D721Med (cell line): ENCODE measurements at places on chromosomes 3 and 15.

- no peak for DNase-seq
These were observed 517.7 kb upstream of the TBL1XR1 start for GRCh38 chr3:177714945-177715344.

DNA sequence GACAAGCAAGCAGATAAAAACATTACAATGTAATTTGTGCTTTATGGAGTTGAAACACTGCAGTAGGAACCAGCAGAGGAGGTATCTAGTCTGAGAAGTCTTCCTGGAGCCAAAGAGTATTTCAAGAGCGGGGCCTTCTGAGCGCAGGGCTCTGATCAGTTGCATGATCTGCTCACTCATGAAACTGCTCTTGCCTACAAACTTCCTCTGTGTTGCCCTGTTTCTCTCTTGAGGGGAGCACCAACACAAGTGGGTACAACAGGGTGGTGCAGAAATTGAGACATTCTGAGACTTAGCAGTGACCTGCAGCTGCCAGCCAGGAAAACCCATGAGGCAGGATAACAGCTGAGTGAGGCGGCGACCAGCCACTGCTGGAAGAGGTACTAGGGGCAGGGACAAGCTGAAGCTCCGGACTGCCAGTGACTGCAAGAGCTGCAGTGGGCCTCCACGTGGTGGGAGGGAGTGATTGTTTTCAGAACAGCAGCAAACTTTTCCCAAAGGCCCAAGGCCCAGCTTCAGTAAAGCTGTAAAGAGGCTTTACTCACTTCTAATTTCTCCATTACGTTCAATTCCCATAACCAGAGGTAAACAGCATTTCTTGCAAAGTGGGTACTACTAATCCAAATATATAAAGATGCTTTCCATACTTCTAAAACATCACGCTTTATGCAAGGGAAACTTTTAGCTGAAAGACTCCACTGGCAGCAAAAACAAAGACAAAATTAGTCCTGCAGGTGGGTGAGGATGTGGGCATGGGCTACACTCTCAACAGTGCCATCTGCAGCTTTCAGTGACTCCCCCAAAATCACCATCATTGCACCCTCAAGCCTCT lies 69.0 kb upstream of the LPP start:
- no peak for DNase-seq

DNA sequence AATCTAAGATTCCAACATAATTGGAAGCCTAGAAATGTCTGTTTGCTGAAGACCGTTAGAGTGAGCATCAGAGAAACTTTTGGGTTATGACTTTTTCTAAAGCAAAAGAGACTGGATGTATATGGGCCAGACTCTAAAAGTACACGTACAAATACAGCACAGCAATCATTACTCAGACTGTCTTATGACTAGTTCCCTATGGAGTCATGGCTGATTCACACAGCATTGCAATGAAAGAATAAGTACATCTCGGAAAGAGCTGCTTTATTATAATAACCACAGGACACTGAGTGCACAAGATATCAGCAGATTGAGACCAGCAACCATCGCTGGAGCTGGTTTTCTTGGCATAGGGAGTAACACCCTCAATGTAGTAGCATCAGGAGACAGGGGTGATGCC lies 618.6 kb downstream of the NLGN1 start:
- no peak for DNase-seq

GRCh38 chr3:112640276-112640929 lies 540 bp downstream of the CCDC80 start:
- no peak for DNase-seq

- no peak for DNase-seq
These were observed 17.1 kb upstream of the SKIC8 start for GRCh38 chr15:78316283-78317083.

GRCh38 chr15:62431817-62432216 lies 266.7 kb upstream of the C2CD4B start:
- DNase-seq = no peak

DNA sequence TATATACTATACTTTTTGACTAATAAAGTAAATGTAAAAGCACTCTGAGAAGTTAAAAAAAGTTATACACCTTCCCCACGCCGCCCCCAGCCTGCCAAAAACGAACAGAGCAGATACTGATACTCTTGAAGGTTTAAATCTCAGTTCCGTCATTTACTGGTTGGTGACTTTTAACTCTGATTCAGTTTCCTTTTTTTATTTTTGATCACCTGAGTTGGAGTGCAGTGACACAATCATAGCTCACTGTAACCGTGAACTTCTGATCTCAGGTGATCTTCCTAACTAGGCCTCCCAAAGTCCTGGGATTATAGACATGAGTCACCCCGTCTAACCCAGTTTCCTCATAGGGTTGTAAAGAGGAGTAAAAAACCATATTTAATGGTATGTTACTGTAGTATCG lies 3.3 kb upstream of the TIPIN start:
- no peak for DNase-seq

- DNase-seq = no peak
These were observed 745.6 kb downstream of the VGLL3 start for GRCh38 chr3:86245360-86245759.

DNA sequence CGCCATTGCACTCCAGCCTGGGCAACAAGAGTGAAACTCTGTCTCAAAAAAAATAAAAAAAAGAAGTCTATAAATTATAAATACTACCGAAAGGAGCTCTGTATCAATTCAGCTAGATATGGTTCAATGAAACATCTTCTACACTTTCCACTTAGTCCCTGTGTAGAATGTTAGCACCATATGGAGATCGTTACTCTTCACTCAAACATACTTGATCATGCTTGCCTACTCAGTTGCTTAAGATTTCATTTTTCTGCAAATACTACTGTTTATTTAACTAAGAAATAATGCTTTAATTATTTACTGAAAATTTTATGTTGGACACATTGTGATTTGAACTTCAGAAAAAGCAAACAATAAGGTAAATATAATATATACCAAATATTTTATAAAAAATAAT lies 17.1 kb upstream of the NANOGP8 start:
- DNase-seq = no peak

GRCh38 chr3:75906555-75907112 lies 121.3 kb upstream of the ZNF717 start:
- DNase-seq = no peak

- DNase-seq = no peak
These were observed 2.6 kb upstream of the DAPK2 start for GRCh38 chr15:64048781-64049460.

DNA sequence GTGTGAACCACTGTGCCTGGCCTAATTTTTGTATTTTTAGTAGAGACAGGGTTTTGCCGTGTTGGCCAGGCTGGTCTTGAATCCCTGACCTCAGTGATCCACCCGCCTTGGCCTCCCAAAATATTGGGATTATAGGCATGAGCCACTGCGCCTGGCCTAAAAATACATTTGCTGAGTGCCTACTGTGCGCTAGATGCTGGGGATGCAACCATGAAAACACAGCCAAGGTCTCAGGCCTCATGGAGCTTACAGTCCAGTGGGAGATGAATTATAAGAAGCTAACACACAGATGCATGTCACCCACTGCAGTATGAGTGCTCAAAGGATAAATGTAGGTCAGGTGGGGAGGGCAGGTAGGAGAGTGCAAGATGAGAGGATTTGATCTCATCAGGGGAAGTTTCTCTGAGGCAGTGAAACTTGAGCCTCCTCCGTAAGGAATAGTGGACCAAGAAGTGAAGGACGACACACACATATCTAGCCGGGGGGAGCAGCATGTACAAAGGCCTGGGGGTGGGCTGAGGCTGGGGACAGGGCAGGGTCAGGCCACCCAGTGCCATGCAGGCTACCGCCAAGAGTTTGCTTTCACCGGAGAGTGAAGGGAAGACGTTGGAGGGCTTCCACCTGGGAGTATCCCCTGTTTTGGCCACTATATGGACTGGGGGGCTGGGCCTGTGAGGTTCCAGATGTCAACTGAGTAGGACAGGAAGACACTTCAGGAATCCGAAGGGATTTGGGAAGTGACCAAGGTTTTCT lies 24.3 kb downstream of the IRAK2 start:
- DNase-seq = no peak

GRCh38 chr3:134485075-134485717 lies 589 bp downstream of the ANAPC13 start:
- no peak for DNase-seq

DNA sequence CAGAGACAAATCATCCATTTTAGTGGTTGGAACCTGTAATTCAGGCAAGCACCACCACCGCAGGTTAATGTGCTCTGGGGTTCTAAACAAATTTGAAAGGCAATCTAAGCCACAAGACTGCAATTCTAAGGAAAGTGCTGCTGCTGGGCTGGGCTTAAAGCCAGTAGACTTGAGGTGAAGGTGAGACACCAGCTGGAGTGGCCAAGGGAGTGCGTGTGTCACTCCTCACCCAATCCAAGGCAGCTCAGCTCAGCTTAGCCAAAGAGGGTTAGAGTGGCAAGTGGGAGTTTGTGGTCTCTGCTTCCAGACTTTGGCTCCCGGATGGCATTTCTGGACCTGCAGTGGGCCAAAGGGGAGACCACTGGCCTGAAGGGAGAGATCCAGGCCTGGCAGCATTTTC lies 1655.6 kb downstream of the SI start:
- no peak for DNase-seq

GRCh38 chr3:23182996-23183513 lies 20.1 kb upstream of the UBE2E2 start:
- no peak for DNase-seq

- DNase-seq = no peak
These were observed 7.1 kb upstream of the EMC4 start for GRCh38 chr15:34217587-34218225.

- DNase-seq = no peak
These were observed 8.1 kb upstream of the LRRC2 start for GRCh38 chr3:46574243-46574646.

- no peak for DNase-seq
These were observed 44.1 kb downstream of the RARB start for GRCh38 chr3:25472153-25472552.

- DNase-seq = no peak
These were observed 29.2 kb downstream of the SLC6A11 start for GRCh38 chr3:10845001-10845761.

GRCh38 chr3:143783851-143784370 lies 64.4 kb downstream of the SLC9A9 start:
- DNase-seq = no peak

DNA sequence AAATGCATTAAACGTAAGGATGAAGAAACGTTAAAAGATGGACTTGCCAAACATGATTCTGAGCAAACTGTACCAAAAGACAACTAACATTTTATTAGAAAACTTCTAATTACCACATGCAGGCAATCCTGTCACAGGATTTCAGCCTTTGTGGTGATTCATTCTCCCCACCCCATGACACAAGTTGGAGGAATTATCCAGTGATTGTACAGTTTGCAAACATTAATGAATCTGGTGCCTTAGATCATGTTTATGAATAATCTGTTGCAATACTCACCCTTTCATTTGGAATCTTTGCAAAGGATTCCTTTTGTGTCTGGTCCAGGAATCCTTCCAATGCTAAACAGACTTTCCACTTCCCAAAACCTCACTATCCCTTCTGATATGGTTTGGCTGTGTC lies 23.3 kb upstream of the ERC2 start:
- DNase-seq = no peak

DNA sequence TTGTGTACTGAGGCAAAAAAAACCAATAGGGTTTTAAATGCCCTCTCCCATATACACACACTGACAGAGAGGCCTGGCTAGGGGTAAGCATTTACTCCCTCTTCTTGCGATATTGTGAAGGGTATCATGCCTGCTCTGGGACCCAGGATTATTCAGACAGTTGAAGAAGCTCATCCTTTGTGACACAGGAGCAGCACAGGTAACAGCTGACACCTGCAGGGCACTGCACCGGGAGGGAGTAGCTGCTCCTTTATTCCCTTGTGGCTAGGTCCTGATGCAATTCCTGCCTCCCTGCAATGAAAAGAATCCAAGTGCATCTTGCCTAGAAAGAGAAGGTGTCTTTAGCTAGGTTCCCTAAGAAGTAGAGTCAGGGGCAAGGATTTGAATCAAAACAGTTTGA lies 23.4 kb downstream of the POMGNT2 start:
- no peak for DNase-seq

DNA sequence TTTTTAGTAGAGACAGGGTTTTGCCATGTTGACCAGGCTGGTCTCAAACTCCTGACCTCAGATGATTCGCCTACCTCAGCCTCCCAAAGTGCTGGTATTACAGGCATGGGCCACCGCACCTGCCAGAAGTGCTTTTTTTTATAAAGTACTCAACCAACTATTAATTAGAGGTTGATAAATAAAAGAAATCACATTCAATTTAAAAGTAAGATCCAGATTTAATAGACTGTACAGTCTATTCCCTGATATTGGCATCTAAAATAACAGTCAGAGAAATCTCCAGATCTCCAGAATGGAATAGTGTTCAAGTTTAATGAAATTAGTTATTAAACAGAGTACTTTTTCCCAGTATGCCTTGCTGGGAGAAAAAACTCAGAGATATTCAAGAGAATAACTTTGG lies 142.9 kb upstream of the SLC2A2 start:
- DNase-seq = no peak

DNA sequence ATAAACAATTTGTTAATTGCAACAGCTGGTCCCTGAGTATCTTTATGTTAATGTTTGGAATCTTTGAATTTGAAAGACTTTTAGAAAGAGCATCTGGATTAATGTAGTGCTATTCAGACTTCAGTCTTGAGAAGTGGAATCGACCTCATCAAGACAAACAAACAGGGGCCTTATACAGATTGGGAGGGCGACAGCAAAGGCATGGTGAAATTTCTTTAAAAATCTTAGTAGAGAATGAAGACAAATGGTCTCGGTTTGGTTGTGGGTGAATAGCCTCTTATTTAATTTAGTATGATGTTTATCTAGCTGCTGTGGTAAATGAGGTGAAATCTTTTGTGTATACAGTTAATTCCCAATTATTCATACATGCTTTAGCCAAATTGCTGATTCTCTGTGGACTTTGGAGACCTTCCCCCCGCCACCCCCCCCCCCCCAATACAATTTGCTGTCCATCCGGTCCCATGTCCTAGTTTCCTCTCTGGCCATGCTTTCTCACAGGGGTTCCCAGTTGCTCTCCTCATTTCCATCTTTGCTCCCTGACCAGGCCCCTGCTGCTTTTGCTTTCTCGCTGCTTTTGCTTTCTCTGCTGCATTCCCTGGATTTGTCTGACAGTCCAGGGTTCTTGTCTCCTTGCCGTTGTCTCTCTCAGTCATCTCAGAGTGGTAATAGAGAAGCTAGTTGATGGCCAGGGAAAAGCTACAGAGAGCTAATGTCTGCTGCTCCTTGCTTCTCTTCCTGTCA lies 135.3 kb downstream of the FNDC3B start:
- no peak for DNase-seq

GRCh38 chr15:69751566-69751965 lies 298.9 kb downstream of the RPLP1 start:
- DNase-seq = no peak

DNA sequence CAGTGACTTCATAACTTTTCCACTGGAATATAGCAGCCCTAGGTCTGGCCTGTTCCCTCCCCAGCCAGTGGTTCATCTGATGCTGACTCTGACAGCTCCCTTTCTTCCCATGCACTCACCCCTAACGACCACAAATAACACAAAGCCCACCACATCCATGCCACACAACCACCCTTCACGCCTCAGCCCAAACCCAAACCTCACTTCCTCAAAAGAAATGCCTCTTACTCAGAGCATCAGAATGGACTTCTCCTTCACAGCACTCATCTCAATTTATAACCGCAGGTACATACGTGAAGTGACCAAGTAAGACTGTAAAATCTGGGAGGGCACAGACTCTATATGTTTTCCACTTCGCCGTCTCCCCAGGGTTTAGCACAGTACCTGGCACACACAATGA lies 1.1 kb downstream of the RBSN start:
- no peak for DNase-seq
